NCI-H1436 treated with DMSO at 0.1 percent for 48 hours (cell line): ENCODE measurements at places on chromosomes 7 and 10.
A peak's percentile ranks its signal among the peaks of the same experiment; 100 is the strongest.

- DNase-seq = no peak
These were observed 701.4 kb upstream of the COBL start for GRCh38 chr7:52017802-52018679.

- no peak for DNase-seq
These were observed 128.4 kb downstream of the ZFAND4 start for GRCh38 chr10:45544191-45544590.

- DNase-seq = no peak
These were observed 83.7 kb downstream of the EPC1 start for GRCh38 chr10:32263300-32263699.

GRCh38 chr7:99357701-99358490 lies 16.6 kb upstream of the ARPC1B start:
- DNase-seq = no peak

DNA sequence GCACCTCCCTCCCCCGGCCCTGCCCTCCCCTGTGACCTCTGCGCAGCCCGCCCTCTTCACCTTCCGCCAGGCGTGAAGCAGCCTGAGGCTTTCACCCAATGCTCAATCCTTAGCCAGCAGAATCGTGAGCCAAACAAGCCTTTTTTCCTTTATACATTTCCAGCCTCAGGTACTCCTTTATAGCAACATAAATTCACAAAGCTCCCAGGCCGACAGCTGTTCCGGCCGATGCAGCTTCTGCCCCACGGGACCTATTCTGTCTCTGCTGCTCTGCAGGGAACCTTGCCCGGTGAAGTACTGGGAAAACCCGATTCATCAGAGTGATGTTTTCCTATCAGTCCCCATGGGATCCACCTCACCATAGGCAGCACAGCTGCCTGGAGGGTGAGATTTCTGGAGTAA lies 87.4 kb downstream of the CHST15 start:
- DNase-seq = no peak

DNA sequence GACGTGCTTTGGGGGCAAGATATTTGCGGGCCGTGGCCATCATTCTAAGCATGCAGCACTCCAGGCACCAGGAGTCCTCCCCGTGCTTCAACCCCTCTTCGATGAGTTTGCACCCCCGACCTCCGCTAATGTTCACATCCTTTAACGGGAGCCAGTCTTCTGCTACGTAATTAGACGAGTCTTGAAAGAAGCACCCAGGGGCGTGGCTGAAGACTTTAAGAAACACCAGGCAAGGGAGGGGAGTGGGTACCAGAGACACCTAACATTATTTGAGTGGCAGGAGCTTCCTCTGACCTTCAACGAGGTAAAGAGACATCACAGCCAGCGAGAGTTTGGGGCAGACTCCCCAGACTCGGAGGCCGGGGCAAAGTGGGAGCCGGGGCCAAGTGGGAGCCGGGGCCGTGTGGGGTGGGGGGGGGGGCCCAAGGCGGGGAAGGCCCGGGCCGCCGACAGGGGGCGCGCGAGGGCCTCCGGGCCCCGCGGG lies 31.1 kb upstream of the TOMM7 start:
- DNase-seq = no peak

GRCh38 chr10:92801978-92802872 lies 46.1 kb upstream of the EXOC6 start:
- no peak for DNase-seq

GRCh38 chr7:94311515-94311914 lies 83.2 kb upstream of the COL1A2 start:
- no peak for DNase-seq

DNA sequence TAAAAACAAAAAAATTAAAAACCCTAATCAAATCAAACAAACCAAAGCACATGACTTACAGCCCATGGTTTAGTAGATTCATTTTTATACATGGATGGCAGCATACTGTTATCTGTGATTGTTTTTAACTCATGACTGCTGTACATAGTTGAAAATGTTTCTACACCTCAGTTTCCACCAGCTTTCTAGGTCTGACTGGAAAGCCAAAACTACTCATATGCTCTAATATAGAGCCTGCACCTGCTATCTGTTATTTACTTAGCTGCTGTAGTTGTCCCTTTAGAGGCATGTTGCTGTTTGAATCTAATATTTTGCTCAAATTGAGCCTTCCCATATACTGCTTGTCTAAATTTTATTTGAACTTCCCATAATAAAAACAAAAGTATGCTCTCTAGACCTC lies 289.9 kb upstream of the LRRN3 start:
- DNase-seq = no peak

- DNase-seq = no peak
These were observed 24.9 kb downstream of the BEND7 start for GRCh38 chr10:13503745-13504463.

- DNase-seq = no peak
These were observed 44.7 kb upstream of the MXI1 start for GRCh38 chr10:110162741-110163145.

DNA sequence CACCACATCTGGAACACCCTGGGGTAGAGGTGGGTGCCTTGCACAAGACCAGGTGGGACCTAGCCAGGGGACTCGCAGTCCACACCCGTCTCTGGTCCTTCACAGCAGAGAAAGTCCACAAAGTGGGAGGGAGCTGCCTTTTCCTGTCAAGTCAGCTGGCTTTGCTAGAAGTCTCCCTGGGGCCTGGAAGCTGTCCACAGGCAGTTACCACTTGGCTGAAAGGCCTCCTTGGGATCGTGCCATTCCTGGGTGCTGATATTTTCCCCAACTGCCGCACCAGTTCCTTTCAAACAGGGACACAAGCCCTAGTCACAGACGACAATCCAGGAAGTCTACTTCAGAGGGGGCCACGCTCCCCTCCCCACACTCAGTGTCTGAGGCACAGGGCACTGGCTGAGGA lies 75.4 kb downstream of the AFAP1L2 start:
- no peak for DNase-seq

DNA sequence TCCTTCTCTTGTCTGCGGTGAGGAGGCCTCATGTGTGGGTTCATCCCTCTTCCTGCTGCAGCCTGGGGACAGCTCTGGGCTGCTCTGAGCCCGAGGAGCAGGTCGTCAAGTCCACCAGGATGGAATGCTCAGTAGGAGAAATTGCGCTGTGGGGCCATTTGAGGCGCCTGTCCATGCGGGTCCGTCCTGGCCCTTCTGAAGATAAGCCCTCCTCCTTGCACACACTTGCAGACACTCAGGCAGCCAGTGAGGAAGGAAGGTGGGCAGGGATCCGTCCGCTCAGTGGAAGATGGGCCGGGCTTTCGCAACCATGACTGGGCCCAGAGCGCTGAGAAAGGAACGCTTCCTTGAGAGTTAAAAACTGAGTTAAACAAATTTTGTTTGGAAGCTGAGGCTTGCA lies 356.8 kb downstream of the GLRX3 start:
- DNase-seq = no peak

GRCh38 chr10:108797573-108797972 lies 1125.7 kb downstream of the XPNPEP1 start:
- no peak for DNase-seq

GRCh38 chr10:114767986-114768821 lies 53.4 kb upstream of the FHIP2A start:
- no peak for DNase-seq

- no peak for DNase-seq
These were observed 179.6 kb downstream of the GALNT17 start for GRCh38 chr7:71311576-71311975.

- DNase-seq = no peak
These were observed 12.3 kb upstream of the CCDC172 start for GRCh38 chr10:116311706-116312490.

GRCh38 chr10:115830265-115830970 lies 442.6 kb downstream of the GFRA1 start:
- no peak for DNase-seq

- peak; percentile 65 for DNase-seq
These were observed at the start of gene IPMK for GRCh38 chr10:58267713-58268453. Gene IPMK, minus strand, starts transcription at chr10:58267894. Its CDS starts 283 bp downstream, at chr10:58267611.

DNA sequence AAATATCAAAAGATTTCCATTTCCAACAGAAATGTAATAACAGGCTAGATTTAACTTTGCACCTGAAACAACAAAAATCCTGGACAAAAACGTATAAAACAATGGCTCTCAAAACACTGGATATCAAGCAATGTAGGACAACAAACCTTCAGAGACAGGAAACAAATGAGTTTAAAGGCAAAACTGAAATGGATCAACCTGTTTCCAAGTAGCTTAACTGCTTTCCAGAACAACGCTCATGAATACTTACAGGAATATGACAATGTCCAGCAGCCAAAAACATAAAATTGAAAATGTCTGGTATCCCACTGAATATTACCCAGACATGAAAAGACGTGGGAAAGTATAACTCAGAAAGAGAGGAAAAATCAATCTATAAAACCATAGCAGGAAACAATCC lies 62.8 kb downstream of the CUBN start:
- no peak for DNase-seq

DNA sequence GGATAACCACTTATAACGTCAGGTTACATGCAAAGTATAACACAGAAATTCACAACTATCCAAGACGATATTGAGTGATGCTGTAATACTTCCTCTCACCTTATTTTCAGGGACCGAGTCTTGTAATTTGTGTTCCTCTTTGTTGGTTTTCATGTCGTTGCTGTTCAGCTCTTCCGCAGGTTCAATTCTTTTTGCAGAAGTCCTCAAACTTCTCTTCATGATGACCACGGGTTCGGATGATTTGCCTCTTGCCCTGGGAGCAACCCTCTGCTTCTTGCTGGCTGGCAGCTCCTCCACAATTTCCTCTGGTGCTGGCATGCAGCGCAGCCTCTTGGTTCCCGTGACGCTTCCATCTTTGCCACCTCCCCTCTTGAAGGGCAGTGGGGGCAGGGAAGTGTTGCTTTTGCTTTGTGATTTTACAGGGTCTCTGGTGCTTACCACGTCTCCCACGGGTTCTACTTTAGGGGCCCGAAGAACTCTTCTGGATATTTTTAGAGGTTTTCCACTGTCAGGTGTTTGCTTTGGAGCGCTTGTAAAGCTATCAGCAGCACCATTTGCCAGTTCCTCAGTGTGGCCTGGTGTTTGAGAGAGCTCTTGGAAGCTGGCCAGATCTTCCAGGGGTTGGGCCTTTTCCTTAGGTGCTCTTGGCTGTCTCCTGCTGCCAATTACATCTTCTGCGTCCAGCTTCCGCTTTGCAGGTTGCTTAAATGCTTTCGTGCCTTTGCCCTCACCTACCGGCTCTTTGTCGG lies 23.6 kb downstream of the MKI67 start:
- DNase-seq = no peak

DNA sequence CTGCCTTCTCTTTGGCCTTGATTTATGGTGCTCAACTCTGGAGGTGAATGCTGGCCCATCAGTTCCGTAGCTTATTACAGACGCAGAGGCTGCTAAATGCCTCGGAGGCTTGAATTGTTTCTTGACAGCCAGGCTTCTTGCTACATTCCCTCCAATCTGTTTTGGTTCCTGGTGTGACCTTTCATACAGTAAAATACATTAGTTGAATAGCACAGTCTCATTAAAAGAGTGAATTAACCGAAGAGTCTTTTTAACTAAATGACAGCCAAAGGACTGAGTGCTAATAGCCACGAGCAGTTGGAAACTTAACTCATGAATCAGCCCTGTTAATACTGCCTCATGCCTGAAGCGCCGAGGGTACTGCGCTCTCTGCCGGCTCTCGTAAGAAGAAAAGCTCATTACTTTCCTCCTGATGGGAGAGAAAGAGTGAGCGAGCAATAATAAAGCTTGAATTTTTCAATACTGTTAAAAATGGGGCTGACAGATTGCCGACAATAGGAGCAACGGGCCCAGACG lies 236.4 kb upstream of the GPR26 start:
- DNase-seq = peak; percentile 75

- no peak for DNase-seq
These were observed 182.1 kb downstream of the EVX1 start for GRCh38 chr7:27424749-27425148.

DNA sequence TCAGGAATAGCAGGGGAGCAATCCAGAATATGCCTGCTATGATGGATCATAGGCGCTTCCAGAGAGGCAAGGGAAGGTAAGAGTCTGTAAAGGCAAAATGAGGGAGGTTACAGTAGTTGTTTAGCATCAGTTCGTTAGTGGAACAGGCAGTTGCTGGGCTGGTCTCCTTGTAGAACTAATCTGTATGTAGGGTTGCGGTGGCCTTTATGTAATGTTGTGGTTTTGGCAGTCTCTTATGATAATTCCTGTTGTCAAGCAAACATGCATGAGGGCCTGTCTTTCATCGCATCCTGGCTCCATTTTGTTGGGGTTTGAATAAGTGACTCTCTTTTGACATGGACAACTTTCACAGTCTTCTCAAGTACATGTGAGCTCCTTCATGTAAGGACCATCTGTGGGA lies 427.8 kb upstream of the LRGUK start:
- no peak for DNase-seq

DNA sequence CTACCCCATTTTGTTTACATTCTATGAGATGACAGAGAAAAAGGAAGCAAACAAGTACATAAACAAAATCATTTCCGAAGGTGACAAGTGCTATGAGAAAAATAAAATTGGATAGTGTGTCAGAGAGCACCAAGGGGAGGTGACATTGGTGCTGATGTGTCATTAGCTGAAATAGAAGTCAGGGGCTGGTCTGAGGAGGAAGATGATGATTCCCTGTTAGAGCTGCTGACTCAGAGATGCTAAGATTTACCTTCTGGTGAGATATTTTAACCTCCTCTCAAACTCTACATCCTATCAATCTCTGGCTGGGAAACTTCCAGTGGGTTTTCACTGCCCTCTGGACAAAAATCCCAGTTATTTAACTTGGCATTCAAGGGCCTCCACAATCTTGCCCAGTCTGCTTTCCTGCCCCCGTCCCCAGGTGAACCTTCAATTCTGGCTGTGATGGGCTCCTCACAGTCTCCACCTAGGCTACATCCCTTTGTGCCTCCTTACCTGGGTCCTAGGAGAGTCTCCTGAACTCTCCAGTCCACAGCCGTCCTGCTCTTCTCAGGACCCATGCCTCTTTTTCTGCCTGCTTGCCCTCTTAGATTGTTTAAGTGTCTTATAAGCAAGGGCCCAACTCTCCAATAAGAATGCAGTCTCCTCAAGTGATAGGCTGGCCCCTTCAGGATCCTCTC lies 26.6 kb downstream of the DUSP5 start:
- no peak for DNase-seq

- peak; percentile 2 for DNase-seq
These were observed 141.9 kb upstream of the MKI67 start for GRCh38 chr10:128268015-128268722.

GRCh38 chr7:126842451-126842850 lies 410.3 kb downstream of the GRM8 start:
- no peak for DNase-seq

DNA sequence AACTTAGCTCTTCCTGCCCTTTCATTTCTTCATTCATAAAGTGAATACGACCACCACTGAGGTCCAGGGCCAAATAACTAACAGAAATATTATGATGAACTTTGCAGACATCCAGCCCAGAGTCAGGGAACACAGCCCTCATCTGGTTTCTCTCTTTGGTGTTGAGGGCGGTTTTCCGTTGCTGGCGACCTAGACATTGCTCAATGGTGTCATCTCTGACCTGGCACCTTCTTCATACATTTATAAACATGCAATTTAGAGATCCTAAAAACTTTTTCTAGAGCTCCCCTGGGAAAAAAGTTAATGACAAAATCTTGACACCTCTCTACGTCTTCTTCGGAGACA lies 324 bp upstream of the TET1 start:
- DNase-seq = no peak

GRCh38 chr7:129168231-129169021 lies 20.0 kb upstream of the SMO start:
- DNase-seq = no peak
